NCI-H446 (cell line): ENCODE measurements at places on chromosomes 3 and 15.

DNA sequence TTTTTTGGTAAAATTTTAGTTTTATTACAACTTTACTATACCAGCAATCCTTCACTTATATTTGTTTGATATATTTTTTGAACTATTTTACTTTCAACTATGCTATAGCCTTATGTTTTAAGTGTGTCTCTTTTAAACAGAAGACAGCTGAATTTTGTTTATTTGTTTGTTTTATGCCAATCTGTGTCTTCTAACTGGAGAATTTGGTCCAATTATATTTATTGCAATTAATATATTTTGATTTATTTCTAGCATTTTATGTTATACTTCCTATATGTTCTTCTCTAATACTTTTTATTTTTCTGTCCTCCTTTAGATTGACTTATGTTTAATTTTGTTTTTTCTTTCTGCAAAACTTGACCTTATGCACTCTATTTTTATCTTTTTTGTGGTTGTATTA lies 4.9 kb upstream of the MME start:
- DNase-seq, result no peak

- DNase-seq, result no peak
Measured at GRCh38 chr3:47872916-47873315, 70.0 kb downstream of the DHX30 start.

GRCh38 chr3:105809208-105809888 lies 59.5 kb downstream of the CBLB start:
- DNase-seq, result no peak

- DNase-seq, result no peak
Measured at GRCh38 chr15:41577863-41578735, 19.1 kb downstream of the TYRO3 start.

- no peak for DNase-seq
Measured at GRCh38 chr3:193346259-193346658, 32.3 kb downstream of the ATP13A5 start.

DNA sequence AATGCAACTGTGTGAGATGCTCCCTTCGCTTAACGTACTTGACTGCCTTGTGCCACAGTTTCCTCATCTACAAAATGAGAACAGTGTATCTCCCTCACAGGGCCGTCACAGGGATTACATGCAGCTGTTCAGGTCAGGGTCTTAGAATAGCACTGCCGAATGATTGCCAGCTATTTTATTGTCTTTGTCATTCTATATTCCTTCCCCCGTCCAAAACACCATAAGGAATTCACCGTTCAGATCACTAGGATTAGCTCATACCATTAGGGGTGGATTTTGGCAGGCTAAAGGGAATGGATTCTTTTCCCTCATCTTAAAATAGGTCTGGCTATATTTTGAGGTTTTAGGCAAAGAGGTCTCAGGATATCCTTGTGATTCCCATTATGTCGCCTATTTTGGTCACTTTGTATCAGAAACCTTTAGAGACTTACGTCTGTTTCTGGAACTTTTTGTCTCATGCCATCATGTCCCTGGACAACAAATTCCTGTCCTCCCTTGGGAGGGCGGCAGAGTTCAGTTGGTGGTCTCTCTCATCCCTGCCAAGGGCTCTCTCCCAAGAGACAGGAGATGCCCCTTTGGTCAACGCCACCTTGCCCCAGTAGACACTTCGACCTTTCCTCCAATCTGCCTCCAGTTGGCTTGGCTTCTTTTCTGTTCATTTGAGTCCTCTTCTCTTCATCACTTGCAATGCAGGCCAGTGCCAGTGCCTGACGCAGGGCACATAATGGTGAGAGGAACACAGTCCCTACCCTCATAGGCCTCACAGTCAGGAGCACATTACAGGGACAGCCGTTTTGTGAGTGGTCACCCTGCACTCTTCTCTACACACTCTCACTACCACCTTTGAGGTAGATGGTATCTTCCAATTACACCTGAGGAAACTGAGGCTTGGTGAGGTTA lies 171.6 kb upstream of the BHLHE40 start:
- DNase-seq, result no peak

GRCh38 chr15:61200626-61201025 lies 28.5 kb downstream of the RORA start:
- DNase-seq, result no peak

- no peak for DNase-seq
Measured at GRCh38 chr3:166110102-166110501, 272.9 kb upstream of the BCHE start.

DNA sequence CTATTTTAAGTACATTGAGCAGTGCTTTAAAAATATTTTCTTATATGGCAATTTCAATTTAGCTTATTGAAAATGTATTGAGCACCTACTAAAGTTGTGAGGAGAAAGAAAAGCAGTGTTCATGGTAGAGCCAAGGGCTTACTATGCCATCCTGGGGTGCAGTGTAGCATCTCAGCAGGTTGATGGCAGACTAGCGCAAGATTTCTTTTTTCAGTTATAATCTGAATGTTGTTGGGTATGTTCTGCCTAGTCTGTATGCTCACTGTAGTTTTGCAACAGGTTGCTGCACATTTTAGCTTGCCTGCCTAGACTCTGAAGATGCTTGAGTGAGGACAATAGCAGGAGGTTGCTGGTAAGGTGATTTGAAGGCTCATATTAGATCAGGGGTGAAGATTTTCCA lies 103.1 kb upstream of the UNC13C start:
- no peak for DNase-seq

DNA sequence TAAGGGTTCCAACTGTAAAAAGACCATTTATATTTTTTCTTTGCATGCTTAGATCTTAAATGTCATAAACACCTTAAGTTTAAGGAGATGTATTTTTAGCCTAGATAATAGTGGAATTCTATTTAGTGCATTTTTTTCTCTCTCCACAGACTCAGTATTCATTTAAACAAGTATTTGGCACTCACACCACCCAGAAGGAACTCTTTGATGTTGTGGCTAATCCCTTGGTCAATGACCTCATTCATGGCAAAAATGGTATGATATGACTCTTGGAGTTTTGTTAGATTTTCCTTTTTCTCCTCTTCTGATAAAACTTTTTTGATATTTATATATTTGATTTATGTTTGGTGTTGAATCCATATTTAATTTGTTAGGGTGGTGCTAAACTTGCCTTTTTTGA lies 7.3 kb downstream of the KIF23 start:
- DNase-seq, result no peak

DNA sequence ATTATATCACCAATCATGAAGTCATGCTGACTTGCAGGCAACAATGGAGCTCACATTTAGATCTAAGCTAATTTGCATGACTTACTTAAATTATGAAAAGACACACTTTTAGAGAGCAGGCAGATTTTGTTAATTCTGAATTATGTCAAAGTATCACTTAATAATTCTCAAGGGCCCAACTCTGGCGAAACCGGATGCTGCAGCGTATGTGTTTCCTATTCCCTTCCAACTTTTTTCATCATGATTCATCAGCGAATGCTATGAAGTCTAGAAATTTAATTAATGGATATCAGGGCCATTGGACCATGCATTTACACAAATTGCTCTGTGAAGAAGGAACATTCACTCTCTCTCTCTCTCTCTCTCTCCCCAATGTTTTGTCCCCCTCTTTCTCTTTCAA lies 63.5 kb upstream of the GOLGA8A start:
- DNase-seq, result no peak

- DNase-seq, result no peak
Measured at GRCh38 chr15:93118904-93119303, 29.9 kb upstream of the RGMA start.

DNA sequence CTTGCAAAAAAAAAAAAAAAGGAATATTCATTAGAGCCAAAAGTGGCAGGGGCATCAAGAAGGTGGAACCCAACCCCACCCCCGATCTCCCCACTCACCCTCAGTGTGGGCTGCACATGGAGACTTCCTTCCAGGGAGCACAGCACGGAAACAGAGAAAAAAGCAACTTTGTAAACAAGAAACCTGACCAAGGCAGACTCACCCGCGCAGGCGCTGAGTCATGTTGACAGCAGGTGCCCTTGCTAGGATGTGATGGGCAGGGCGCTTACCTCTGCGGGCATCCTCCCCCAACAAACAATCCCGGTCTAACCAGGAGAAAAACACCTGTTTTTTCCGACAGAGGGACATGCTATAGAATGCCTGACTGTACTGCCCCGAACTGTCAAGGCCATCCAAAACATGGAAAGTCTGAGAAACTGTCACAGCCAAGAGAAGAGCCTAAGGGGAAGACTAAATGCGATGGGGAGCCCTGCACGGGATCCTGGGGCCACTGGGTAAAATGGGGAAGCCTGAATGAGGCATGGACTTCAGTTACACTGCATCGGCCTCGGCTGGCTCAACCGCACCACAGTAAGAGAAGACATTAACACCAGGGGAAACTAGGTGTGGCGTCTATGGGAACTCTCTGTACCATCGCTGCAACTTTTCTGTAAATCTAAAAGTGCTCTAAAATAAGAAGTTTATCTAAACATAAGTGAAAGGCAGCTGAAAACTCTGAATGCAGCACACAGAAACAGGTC lies 66.7 kb upstream of the GATA2 start:
- DNase-seq, result no peak

DNA sequence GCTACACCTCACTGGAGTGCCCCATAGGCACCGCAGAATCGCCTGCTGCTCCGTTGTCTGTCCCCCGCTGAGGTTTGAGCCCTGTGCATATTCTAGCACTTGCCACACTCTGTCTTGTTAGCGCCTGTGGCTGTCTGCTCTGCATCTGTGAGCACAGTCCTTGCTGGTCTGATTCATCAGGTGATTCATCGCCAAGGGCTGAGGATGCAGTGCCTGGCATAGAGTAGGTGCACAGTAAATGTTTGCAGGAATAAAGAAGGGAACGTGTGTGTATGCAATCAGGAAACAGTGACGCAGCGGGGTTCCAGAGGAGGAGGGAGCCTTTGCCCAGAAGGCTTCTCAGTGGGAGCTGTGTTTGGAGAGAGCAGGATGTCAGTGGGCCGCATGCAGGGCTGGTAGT lies 124.0 kb upstream of the PLXNA1 start:
- DNase-seq, result no peak

DNA sequence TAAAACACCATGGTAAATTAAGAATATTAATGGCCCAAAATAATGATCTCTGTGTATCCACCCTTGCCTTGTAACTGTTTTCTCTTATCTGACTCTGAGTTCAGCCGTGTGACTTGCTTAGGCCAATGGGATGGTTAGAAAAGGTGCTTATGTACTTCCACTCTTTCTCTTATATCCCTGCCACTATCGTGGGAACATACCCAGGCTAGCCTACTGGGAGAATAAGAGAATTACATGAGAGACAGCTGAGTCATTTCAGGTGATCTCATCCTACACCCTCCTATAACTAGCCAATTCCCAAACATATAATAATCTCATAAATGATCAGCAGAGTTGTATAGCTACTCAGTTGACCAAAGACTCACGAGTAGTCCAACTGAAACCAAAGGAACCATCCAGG lies 98.3 kb upstream of the ABI3BP start:
- no peak for DNase-seq

GRCh38 chr3:106161246-106161645 lies 292.4 kb upstream of the CBLB start:
- DNase-seq, result no peak

DNA sequence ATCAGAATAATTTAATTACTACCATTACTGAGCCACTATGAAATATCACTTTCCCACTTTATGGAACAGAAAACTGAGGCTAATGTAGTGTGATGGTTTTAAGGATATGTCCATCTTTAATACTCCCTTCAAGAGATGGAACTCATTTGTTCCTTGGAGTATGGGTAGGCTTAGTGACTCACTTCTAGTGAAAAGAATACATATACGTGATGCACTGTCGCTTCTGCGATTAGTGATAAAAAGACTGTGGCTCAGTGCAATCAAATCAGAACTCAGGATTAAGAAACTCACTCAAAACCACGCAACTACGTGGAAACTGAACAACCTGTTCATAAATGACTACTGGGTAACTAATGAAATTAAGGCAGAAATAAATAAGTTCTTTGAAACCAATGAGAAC lies 216.6 kb downstream of the SUCLG2 start:
- DNase-seq, result no peak

GRCh38 chr3:169144731-169145130 lies 518.8 kb downstream of the MECOM start:
- DNase-seq, result no peak

- DNase-seq, result no peak
Measured at GRCh38 chr15:69290346-69291164, 8.2 kb upstream of the PAQR5 start.

DNA sequence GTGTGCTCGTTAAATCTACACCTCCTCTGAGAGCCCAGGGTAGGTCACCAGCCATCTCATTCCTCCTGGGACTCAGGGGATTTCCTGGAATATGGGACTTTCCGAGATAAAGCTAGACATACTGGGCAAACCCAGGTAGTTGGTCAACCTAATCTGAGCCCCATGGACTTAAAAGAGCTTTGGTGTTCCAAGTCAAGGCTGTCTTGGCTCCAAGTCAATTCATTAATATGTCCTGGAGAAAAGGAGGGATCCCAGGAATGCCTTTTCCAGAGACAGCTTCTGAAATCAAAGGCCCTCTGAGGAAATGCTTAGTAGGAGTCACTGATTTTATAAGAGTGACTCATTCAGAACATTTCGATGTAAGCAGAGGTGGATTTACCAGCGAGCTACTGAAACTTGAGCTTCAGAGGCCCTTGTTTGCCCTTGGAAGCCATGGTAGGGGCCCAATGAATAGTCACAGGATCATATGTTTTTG lies 137.3 kb upstream of the UBE2E1 start:
- no peak for DNase-seq

DNA sequence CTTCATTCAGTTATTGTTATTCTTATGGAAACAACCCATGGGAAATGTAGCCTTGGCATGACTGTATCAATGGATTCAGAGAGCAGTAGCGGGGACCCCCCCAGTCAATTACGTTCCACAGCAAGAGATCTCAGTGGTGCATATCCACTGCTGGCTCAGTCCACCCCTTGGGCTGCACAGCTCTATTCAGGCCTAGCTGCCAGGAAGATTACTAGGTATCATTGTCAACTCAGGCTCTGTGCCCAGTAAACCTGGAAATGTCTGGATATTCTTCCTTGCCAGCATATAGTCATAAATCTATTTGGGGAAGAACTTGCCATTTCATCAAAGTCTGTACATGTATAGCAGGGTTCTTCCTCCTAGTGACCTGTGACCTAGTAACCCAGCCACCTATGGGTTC lies 128.1 kb upstream of the CCDC54 start:
- peak; percentile 71 for DNase-seq

GRCh38 chr3:13599887-13600450 lies 51.0 kb downstream of the FBLN2 start:
- no peak for DNase-seq

GRCh38 chr15:67735896-67736295 lies 89.4 kb upstream of the SKOR1 start:
- DNase-seq, result no peak
